ENCODE measurements at places on chromosomes 16 and 17.

GRCh38 chr17:81432941-81433340 lies 37.7 kb downstream of the BAHCC1 start:
- DNase-seq: no peak

GRCh38 chr16:47973552-47973951 lies 182.2 kb downstream of the ABCC12 start:
- DNase-seq: no peak

DNA sequence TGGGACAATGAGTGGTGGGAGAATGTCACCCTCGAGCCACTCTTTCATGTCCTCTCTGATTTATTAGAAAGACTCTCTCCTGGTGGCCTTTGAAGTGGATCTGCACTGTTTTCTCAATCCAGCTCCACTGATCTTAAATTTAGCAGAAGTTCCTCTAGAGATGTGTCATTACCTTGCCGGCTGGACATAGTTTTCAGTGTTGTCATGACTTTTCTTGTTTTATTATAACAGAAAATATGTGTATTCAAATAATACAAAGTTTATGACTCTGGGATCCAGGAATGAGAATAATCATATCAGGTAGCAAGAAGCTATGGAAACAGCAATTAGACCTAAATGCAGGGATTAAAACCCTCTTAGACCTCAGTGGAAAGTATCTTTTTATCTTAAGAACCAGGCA lies 247.5 kb upstream of the ELAC2 start:
- DNase-seq: no peak

- DNase-seq: no peak
Observed at GRCh38 chr17:34769049-34769448, 189.7 kb downstream of the TMEM132E start.

DNA sequence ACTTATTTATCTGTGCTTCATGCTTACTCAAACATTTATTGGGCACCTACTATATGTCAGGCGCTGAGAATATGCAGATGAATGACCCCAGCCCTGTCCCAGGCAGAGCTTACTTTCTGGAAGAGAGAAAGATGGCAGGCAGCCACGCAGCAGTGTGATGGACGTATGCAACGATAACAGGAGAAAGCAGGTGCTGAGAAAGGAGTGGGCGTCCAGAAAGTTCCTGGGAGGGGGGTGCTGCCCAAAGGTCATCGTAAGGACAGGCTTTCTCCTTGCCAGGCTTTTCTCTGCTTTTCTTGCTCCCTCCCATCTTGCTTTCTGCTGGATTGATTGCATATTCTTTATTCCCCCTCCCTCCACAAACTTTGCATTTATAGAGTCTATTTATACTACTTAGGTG lies 124.5 kb downstream of the GAS7 start:
- no peak for DNase-seq

- DNase-seq: no peak
Observed at GRCh38 chr17:67813803-67814180, 11.5 kb upstream of the BPTF start.

DNA sequence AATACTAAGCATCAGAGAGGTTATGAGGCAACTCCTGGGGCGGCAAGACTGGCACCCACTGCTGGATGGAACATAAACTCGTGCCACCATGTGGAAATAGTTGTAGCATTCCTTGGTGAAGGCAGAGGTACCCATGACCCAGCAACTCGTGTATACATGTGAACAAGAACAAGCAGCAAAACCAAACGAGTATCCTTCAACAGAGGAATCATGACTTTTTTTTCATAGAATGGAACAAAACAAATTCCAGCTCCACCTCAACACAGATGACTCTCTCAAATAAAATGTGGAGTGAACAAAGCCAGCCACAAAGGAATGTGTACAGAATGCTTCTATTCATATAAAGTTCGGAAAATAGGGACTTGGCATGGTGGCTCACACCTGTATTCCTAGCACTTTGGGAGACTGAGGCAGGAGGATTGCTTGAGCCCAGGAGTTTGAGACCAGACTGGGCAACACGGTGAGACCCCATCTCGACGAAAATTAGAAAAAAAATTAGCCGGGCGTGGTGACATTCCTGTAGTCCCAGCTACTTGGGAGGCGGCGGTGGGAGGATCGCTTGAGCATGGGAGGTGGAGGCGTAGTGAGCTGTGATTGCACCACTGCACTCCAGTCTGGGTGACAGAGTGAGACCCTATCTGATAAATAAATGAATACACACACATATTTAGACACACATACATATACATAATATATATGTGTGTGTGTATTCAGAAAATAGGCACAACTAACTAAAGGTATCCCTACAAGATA lies 35.3 kb downstream of the B9D1 start:
- DNase-seq: no peak

DNA sequence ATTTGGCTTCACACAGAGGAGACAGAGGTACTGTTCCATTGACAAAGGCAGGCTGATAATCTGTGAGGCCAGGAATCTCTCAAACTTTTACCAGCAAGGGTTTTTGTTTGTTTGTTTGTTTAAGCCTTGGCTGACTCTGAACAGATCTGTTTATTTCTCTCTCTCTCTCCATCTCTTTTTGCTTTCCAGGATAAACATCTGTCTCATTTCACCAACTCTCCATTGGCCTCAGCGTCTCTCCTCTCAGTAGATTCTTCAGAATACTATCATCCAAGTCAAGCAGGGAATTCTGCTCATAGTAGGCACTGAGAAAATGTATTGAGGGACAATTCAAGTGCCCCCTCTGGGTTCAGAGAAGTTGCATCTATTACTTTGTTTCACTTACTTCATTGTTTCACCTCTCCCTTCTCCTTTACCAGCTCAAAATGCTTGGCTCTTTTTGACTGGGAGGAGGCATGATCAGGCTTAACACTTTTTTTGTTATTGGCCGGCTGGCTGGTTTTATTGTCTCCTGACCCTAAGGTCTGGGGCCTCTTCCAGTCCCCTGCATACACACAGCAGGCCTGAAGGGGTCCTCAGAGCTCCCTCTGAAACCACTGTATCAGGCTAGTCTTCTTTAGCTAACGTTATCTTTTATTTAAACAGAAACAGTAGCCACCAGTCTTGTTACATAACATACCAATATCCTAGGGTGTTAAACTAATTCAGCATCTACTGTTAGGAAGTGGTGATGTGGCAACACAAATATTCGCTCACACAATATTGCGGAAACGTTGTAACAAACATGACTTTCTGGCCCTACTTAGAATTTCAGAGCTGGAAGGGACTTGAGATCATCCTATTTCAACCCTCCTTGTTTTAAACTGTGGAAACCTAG lies 2.0 kb upstream of the YPEL2 start:
- DNase-seq: peak; percentile 45

- no peak for DNase-seq
Observed at GRCh38 chr17:74307984-74308773, 17.8 kb upstream of the KIF19 start.

DNA sequence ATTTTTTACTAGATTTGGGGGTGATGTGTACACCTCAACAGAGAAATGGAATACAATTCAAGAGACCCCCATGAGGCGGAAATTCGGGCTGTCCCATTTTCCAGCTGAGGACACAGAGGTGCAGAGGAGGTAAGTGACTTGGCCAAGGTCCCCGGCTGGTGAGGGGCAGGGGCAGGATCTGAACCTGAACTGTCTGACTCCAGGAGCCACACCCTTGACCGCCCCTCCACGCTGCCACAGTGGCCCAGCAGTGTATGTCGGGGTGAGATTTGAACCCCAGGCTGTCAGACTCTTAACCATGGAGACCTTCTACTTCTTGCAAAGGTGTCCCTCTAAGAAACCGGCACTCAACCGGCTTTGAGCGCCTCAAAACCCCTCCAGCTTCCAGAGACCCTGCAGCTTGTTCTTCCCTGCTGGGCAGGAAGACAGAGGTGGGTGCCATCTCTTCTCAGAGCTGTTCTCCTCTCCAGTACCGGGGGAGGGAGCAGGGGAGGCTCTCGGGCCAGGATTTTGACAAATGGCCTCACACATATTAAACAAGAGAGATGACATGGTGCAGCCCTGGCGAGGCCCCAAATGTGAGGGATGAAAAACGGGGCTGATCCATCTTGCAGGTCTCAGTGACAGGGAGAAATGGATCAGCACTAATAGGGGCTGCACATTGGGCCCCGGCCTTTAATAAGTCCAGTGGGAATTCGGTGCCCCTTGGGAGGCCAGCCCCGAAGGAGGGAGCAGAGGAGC lies 222.3 kb downstream of the GSG1L start:
- DNase-seq: no peak

DNA sequence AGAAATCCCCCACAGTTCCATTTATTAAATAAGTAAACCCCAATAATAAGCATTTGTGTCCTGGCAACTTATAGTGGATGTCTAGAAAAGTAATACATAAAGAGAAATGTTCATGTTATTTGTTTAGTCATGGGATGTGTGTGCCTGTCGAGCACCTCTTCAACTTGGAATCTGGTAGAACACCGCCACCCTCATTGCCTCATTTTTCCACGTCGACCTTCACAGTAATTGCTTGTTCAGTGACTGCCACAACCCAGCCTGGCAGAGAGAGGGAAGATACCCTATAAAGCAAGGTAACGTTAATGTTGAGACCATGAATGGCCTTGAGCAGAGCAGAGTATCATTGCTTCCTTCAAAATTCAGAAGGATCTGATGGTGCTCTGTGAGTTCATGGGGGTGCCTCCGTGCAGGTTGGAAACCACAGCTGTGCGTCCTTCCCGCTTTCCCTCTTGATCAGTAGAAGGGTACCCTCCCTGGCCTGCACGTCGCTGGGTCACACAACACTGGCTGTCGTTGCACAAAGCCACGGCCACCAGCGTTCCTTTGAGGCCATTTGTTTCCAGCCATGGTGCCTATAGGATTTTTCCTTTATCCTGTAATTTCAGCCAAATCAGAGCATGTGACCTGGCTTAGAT lies 3.7 kb upstream of the DNASE1 start:
- no peak for DNase-seq

GRCh38 chr17:15935891-15936290 lies 9.0 kb upstream of the ADORA2B start:
- DNase-seq: no peak

DNA sequence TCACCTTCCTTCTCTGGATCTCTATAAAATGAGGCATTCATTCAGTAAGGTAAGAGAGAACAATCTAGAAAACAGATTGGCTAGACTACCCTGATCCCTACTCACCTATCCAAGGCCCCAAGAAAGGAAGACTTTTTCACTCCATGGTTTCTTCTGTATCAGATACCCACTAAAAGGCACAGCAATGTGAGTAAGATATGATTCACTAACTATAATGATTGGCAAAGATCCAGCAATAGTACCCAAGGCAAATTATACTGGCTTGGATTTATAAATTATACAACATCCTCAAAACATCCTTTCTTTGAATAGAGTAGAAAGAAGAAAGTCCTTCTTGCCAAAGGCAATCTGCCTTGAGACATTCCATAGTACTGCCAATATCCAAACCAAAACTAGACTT lies 1432.0 kb upstream of the GOT2 start:
- no peak for DNase-seq

GRCh38 chr17:38534498-38534885 lies 71.3 kb downstream of the SRCIN1 start:
- no peak for DNase-seq

GRCh38 chr17:6327007-6327406 lies 107.9 kb downstream of the AIPL1 start:
- peak; percentile 8 for DNase-seq

DNA sequence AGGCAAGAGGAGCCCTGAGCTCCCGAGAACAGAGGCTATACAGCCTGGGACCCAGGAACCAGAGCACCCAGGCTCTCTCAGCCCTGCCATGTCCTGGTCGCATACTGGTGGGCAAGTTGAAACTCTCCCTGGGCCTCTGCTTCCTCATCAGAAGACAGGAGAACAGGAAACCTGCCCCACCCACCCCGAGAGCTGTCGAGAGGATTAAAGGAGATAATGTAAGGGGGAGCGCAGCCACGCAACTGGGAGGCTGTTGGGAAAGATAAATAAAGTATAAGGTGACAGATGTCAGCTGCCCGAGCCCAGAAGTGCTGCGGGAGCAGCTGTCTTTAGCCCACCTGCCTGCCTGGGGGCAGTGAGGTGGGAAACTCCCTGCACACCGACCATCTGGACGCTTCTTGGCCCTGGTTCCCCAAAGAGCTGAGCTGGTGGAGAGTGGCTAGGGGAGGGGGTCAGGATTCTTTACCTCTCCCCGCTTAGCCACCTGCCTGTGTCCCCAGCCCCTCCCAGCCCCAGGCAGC lies 6.8 kb downstream of the KIF19 start:
- DNase-seq: no peak

- no peak for DNase-seq
Observed at GRCh38 chr17:30543456-30543855, 66.2 kb downstream of the GOSR1 start.

DNA sequence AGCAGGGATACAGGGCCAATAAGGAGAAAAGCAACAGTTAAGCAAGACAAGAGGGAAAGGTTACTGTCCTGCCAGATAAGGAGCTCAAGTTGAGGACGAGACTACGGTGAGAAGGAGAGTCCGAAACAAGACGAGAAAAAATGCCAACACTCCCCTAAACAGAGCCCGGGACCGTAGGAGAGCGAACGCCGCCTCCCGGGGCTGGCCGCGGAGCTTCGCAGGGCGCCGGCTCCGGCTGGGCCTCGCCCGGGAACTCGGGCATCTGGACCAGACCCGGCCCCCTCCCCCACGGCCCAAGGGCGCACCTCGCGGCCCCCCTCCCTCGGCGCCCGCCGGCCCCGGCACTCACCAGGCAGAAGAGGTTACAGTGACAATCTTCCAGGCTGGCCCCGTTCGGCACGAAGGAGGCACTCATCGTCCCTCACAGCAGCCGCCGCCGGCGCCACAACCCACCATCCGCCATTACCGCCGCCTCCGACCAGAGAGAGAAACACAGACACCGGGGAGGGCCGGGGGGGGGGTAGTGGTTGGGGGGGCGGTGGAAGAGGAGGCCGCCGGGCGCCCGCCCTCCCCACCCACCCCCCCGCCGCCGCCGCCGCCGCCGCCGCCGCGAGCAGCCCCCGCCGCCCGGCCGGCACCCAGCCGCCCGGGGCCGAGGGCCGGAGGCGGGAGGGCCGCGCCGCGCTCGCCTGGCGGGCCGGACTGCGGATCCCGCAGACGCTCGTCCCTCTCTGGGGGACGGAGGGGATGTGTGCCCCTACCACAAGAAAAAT lies at the start of gene MED13:
Gene MED13 (minus strand): TSS at position 488 of the 773 bp plus-strand sequence. CDS start 73 bp downstream, at position 415.
- DNase-seq: peak; percentile 64

DNA sequence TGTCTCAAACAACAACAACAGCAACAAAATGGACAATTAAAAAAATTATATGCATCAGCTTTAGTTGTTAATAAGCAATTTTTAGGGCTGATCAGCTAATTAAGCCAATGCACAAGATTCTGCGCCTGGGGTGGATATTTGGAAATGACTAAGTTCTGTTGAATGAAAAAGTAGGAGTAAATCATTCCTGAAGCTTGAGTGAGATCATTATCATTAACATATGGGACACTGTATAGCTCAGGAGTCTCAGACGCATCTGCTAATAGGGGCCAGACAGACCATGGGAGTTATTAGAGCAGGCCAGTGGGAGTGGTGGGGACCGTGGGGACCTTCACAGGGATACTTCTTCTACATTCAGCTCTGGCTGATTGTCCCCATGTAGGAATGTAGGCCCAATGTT lies 22.8 kb downstream of the IRX5 start:
- DNase-seq: no peak

GRCh38 chr16:7861891-7862582 lies 529.4 kb downstream of the RBFOX1 start:
- no peak for DNase-seq
